NCI-H1105 (cell line): ENCODE measurements at places on chromosomes 2 and 18.
A peak's percentile ranks its signal among the peaks of the same experiment; 100 is the strongest.

DNA sequence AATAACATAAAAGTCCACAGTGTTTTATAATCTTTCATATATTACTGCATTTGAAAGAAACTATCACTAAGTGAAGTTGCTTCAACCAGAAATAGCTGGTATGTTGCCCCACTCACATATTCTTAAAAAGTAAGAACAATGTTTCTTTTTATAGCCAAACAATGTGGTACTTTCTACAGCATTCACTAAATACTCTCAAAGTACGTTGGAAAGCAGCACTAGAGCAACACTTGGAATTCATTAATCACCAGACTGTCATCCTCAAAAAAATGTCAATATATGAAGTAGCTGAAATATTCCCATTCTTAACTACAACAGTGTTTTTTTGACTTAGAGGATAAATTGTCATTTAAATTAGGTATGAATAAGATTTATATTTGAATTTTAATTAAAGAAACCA lies 32.8 kb downstream of the COBLL1 start:
- no peak for DNase-seq

DNA sequence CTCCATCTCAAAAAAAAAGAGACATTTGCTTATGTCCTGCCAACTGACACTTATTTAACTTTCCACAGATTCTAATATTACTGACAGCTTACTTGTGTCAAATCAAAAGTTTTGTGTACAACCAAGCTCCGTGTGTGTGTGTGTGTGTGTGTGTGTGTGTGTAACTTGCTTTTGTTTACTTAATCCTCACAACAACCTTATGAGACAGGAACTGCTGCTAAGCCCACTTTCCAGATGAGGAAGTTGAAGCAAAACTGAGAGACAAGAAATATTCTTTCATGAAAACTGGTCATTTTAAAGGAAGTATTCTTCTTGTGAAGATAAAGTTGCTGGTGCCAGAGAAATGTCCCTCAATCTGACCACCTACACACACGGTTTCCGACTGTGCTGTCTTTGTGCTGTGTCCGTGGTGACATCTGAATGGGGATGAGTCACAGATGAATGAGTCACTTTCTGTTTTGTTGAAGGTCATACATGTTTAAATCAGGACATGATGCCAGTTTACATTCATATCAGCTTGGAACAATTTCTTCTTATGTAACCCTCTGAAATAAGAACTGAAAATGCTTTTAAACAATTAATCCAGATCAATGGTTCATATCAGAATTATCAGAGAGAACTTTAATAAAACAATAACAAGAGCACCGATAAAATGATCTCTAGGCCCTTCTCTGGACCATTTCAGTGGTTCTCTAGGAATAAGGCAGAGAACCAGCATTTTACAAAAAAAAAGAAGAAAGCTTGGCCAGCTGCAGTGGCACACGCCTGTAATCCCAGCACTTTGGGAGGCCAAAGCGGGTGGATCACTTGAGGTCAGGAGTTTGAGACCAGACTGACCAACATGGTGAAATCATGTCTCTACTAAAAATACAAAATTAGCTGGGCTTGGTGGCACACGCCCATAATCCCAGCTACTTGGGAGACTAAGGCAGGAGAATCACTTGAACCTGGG lies 95.5 kb downstream of the THNSL2 start:
- DNase-seq: no peak

GRCh38 chr2:105882920-105883435 lies 138.3 kb downstream of the NCK2 start:
- DNase-seq: no peak

- DNase-seq: no peak
These were observed 38.1 kb upstream of the OTX1 start for GRCh38 chr2:63012541-63012940.

DNA sequence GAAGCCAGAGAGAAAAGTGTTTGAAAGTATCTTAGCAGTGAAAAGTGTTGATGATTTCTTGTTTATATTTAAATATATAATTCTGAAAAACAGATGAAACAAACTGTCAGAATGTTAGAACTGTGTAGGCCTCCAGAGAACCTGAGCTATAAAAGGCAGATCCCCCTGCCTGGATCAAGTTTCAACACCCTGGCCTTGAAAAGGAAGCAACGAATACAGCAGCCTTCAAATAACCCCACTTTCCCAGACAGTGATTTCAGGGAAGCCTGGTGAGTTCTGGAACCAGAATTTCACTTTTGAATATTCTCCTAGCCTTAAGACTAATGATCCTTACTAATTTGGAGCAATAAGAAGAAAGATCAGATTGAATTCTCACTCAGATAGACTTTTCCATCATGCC lies 13.3 kb upstream of the TRIM43 start:
- DNase-seq: no peak

DNA sequence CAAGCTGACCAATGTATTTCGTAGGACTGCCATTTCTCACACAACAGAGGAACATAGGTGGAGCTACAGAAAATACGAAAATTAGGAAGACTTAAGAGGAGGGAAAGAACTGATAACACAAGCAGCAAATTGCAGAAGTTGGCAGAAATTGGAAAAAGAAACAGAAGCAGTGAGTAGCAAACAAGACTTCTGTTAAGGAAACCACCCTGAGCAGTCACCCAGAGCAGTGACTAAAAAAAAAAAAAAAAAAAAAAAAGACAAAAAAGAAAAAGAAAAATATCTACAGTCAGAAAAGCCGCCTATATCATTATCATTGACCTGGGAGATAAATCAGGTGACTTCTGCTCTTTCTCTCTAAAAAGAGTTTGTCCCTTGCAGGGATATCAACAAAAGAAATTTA lies 21.4 kb downstream of the STK17B start:
- DNase-seq: no peak

- peak; percentile 52 for DNase-seq
These were observed 17.4 kb upstream of the HAAO start for GRCh38 chr2:42809819-42810120.

DNA sequence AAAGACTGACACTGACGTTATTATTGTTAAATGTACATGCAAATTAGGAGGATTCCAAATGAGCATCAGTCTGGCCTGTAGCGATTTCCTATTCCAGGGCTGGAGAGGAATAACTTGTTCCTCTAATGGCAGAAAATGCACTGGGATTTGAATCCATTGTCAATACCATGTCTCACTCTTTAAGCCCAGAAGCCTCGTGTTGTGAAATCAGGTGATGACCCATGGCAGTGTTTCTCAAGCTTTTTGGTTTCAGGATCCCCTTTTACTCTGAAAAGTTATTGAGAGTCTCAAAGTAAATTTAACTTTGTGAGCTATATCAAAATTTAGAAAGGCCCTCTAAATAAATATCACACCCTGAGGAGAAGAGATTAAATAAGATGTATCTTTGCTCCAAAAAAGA lies 279.2 kb downstream of the GALR1 start:
- no peak for DNase-seq

DNA sequence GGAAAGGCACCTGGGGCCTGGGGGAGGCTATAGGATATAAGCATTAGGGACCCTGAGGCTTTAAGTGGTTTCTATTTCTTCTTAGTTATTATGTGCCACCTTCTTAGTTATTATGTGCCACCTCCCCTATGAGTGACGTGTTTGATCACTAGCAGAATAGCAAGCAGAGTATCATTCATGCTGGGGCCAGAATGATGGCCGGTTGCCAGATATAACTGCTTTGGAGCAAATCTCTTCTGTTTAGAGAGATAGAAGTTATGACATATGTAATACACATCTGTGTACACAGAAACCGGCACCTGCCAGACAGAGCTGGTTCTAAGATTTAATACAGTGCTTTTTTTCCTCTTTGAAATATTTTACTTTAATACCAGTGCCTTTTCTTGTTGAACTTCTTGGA lies 29.4 kb downstream of the LIPG start:
- DNase-seq: peak; percentile 61

DNA sequence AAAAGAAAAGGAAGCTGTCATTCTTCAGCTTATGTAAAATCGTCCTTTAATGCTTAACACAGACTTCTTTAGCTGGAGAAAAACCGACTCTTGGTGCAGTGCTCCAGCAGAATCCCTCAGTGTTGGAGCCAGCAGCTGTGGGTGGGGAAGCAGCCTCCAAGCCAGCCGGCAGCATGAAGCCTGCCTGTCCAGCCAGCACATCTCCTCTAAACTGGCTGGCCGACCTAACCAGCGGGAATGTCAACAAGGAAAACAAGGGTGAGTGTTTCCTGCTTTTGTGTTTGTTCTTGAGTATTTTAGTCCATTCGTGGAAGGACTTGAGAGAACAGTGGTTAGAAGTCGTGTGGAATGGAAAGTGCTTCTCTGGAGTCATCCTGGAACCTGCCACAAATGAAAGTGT lies 38.9 kb downstream of the KDM3A start:
- DNase-seq: no peak

GRCh38 chr18:78911751-78912283 lies 67.8 kb upstream of the SALL3 start:
- DNase-seq: no peak

DNA sequence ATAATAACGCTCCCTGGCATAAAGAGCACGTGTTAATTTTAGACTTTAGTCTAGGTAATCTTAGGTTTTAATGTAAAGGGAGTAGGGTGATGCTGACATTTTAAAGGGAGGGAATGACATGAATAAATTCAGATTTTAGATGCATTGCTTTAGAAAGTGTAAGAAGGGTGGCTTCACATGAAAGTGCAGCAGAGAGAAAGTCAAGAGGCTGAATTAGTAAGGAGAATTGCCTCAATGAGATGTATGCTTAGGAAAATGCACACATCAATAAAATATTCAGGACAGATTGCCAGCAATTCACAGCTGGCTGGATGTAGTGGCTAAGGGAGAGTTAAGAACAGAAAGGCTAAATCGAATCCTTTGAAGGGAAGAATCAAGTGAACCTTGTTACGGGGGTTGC lies 165.5 kb upstream of the CDH19 start:
- DNase-seq: no peak

DNA sequence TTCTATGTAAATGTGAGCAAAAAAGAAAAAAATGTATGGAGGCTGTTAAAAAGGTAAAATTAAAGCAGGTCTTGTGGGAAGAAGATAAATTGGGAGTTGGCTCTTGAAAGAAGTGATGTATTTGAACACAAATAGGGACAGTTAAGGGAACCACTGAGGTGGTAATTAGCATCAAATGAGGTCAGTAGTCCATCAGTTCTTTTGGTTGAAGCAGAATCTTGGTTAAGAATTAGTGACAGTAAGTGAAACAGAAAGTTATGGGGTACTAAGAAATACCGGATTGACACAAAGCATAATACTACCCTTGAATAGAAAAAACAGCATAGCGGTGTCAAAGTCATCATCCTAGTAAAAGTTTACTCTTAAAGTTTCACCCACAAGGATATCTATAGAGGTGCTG lies 352.6 kb upstream of the VRK2 start:
- no peak for DNase-seq

DNA sequence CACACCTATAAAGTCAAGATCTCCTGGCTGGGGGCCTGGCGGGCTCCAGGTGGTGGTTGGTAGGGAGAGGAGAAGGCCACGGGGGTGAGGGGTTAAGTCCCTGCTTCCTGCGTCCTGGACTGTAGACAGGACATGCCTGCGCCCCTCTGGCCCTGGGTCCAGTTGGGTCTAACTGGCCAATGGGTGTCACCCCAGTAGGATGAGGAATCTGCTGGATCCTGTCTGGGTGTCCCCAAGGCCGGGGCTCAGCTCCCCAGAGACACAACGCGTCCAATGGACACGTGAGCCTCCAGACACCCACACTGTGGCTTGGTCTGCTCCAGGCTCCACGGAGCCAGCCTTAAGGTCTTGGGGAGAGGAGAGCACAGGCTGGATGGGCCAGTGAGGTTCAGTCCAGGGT lies 19.6 kb downstream of the AQP12A start:
- DNase-seq: no peak

DNA sequence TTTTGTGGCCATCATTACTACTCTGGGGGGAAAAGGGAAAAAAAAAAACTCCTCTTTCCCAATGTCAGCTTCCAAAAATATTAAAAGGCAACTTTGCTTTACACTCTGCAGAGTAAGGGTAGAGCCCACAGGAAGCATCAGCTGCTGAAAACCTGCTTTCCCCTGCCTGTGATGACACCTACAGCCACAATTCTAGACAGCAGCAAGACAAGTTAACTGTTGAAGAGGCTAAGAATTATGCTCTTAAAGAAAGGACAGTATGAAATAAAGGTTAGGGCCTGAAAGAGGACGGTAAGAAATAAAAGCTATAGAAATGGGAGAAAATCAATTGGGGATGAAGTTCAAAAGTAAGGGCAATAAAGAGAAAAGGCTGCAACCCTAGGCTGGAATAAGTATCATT lies 3.0 kb downstream of the PDE11A start:
- no peak for DNase-seq

- peak; percentile 5 for DNase-seq
These were observed 44.1 kb downstream of the TRAPPC12 start for GRCh38 chr2:3423492-3424170.

DNA sequence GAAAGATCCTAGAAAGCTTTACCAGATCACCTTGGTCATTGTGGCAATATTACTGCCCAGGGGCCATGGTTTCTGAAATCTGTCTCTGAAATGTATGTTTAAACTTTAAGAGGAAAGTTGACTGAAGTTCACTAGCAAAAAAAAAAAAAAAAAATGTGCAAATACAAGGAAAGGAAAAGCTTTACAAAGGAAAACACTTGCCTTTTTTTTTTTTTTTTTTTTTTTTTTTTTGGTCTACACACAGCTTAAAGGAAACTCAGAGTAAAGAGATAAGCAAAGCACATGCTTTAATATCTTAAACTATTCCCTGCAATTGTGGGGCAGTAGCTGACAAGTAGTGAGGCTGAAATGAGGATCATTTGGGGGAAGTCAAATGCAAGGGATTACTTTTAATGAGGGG lies 174.2 kb upstream of the EPAS1 start:
- no peak for DNase-seq

GRCh38 chr2:134683561-134684112 lies 35.2 kb downstream of the TMEM163 start:
- DNase-seq: no peak

- peak; percentile 6 for DNase-seq
These were observed 901 bp downstream of the WDFY1 start for GRCh38 chr2:223944166-223944702.

DNA sequence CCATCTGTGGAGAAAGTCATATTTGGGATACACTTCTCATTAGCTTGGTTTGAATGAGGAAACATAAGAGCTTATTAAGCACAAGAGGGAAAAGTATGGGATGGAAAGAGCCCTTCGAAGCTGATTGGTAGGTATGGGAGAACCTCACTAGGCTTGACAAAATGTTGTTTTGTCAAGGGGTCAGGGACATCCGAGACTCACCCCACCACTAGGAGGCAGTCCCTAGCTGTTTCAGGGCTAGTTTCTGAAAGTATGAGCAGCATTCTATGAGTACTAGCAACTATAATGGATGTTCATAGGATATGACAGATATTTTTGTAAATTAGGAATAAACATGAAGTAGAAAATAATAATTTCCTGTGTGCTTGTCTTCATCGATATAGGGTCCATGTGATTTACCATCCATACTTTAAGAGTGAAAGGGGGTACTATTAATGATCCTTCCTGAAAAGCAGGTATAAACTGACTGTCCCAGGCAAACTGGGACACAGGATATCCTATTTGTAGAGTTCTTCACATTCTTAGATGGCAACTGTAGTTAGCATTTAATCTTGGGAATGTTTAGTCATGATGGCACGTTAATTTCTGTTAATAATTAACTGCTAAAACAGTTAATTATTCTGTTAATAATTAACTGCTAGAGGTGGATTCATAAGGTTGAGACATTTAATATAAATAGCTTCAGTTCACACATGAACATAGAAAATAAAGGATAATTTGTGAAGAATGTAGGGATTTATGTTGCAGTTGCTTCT lies 28.4 kb downstream of the OTX1 start:
- DNase-seq: no peak
